ENCODE measurements at places on chromosomes 7 and 10.

DNA sequence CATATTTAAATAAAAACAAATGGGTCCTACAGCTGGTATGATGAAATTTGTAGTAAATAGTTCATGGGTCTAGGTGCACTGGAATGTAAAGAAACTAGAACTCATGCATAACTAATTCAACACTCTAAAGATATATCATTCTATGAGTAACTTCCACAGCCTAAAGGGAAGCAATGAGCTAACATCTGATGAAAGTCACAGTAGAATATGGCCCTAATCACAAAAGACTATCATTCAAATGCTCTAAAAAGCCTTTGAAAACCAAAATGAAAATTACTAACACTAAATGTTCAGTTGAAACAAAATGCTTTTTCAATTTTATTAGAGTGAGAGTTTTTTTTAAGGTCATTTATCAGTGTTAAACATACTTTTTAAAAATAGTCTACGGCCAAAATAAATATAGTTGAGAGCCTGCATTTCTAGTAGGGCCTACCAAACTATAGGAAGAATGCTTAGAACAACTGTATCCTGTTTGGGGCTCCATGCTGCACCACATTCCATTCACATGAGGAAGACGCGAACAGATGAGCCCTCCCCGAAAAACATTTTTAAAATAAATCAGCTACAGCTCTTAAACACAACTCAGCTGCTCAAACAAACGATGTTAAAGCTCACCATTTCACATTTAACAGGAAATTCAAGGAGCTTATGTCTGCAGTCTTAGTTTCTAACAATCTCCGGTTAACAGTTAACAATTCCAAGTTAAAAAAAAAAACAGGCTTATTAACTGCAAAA is 134.5 kb downstream of the NRBF2 start:
- peak; percentile 21 for DNase-seq

DNA sequence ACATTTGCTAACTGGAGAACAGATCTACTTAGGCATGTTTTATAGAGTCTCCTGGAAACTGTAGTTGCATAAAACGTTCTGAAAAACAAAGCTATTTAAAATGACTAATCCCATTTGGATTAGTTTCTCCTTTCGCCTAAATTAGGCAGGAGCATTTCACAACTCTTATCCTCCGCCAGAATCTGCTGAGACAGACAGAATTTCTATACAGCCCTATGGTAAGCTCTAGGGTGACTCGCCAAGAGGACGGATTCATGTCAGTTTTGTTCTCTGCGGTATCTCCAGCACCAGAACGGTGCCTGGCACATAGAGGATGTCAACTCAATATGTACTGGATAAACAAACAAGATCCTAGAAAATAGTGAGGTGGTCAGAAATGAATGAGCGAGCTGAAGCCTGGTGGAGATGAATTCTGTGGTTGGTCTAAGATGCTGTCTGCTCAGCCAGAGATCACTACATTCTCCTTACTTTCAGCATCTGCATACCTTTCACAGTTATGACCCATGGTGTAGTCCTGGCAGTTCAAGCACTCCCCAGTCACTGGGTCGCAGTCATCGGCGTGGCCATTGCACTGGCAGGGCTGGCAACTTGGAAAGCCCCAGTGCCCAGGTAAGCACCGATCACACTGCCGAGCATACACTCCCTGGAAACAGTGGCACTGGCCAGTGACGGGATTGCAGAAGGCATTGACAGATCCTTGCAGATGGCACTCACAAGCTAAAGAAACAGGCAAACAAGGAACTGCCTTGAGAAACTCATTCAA is 44.0 kb downstream of the LAMB1 start:
- no peak for DNase-seq

DNA sequence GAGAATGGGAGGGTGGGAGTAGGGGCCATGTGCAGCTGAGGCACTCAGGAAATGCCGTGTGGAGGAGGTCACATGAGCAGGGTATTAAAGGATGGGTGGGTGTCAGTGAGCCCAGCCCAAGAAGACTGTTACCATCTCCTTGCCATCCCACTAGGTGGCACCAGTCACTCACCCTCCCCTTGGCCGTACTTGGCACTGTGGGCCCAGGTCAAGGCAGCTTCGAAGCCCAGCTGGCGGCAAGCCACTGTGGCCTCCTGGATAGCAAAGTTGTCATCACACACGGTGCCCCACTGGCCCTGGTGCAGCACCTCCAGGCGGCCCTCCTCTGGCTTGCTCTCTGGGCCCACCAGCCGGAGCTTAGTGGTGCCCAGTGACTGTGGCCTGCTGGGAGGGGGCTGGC is 5.4 kb downstream of the LOXL4 start:
- no peak for DNase-seq

DNA sequence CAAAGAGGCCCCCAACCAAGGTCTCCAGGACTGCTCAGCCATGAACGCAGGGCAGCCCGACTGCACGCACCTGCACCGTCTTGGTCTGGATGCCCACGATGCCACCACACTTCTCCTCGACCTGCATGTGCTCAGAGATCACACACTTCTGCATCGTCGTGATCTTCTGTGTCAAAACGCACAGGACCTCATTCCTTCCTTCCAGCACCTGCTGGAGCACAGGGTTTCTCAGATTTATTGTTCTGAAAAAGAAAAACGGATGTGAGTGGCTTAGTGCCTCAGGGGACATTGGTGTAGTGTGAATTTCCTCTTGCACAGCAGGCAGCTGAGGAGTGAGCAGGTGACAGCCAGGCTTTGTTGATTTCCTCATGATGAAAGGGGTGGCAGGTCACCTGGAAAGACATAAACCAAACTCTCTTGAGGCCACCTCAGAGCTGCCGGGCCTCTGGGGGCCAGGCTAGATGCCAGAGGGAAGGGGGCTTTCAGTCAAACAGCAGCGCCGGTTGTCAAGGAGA is 38.2 kb downstream of the GSDME start:
- DNase-seq, result no peak

GRCh38 chr7:6389728-6390127 is 58.0 kb downstream of the DAGLB start:
- no peak for DNase-seq

DNA sequence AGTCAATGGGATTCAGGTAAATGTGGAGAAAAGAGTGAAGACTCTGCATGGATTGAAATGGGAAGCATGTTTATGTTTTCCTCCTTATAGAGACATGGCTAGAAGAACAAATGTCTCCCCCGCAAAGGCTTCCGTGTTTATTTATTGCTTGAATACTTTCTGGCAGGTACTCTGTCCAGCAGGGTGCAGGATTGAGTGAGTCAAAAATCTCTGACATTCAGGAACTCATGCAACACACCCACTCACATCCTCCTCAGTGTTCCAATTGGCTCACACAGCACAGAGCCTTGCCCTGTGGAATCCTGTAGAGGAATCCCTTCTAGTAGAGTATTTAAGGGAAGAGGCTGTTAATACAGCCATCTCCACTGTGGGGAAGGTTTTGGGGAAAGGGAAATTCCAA is 290.3 kb upstream of the VWC2 start:
- peak; percentile 5 for DNase-seq

GRCh38 chr7:2034291-2035201 is 198.2 kb downstream of the MAD1L1 start:
- no peak for DNase-seq

DNA sequence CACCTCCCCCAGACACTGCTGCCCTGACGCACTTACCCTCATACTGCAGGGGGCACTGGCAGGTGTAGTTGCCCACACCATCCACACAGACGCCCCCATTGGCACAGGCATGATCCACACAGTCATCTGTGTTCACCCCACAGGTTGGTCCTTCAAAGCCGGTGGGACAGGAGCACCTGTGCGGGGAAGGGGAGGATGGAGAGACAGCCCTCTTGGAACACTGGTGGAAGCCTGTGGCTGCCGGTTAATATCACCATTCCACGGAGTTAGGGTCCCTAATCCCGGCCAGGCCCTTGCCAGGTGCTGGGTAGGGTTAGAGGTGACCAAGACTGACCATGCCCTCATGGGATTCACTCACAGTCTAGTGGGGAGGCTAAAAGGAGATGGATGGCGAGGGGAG is 171.8 kb downstream of the SLIT1 start:
- DNase-seq, result no peak

DNA sequence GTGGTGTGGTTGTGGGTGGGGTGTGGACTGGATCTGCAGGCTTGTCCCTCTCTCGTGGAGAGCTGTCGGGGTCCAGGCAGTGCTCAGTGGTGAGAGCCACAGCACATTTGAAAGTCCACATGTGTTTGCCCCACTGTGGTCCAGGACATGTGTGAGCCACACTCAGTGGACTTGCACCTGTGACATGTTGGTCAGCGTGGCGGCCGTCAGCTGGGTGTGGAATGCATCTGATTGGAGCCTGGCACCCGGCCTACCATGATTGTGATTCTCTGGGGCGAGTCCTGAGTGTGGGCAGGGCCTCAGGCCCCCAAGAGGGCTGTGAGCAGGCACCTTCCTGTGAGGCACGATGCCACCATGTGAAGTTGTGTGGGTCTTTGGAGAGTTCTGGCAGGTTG is 77.9 kb downstream of the DNAJB6 start:
- DNase-seq, result no peak

DNA sequence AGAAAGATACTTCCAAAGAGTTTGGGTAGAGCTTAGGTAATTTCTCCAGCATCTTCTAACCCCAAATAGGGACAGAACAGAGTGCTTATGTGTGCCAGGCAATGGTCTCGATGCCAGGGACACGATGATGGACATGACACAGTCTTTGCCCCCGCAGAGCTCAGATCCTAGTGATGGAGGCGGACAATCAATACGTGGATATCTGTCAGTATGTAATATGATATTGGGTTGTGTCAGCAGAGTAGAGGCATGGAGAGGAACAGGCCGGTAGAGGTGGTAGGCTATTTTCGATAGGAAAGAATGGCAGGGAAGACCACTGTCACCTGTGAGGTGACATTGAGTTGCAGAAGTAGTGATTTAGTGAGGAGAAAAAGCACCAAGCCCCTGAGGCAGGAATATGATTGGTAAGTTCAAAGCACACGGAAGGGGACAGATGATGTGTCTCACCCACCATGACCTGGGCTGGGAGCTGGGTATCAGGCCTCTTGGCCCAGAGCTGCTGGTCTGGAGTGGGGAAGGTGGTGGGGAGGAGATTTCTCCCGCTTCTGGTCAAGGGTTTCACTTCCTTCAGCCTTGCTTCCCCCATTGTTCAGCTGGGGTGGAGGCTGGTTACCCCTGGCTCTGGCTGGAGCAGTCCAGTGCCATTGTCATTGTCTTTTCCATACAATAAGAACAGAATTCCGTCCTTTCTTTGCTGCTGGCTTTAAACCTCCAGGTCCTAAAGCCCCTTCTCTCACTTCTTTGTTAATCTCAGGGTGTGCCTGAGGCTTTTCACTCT is 36.0 kb upstream of the SRGN start:
- peak; percentile 61 for DNase-seq

GRCh38 chr10:68492118-68492517 is 20.3 kb upstream of the DNA2 start:
- DNase-seq, result no peak

GRCh38 chr7:45033931-45034290 is 33.9 kb downstream of the CCM2 start:
- peak; percentile 29 for DNase-seq

- no peak for DNase-seq
Observed at GRCh38 chr7:121178869-121179497, 149.8 kb upstream of the WNT16 start.

DNA sequence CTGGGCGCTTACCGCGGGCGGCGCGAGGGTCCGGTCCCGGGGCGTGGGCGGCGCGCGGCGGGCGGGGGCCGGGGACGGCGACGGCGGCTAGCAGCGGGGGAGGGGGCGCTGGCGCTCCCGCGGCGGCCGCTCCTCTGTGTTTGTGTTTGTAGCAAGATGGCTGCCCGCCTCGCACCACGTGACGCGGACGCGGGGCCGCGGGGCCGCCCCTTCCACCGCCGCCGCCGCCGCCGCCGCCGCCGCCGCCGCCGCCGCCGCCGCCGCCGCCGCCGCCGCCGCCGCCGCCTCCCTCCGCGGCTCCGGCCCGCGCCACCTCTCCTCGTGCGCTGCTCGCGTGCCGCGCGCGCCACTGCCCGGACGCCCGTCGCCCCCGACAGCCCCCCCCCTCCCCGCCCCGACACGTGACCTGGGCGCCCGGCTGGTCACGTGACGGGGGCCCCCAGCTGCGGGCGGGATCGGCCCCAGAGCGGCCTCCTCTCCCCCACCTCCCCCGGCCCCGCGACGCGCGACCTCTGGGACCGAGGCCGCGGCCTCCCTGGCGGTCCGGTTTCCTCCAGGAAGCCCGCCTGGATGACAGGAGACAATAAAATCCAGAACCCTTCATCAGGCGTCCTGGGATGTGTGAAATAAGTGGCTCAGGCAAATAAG is at the start of gene GIGYF1:
TSS of gene GIGYF1 (minus strand) at position 153 of the 648 bp plus-strand sequence. CDS start 6,012 bp downstream, outside the sequence.
- DNase-seq, result peak; percentile 84

- DNase-seq, result no peak
Observed at GRCh38 chr10:126160571-126160970, 227.7 kb downstream of the ADAM12 start.

GRCh38 chr7:101137651-101138212 is 10.8 kb downstream of the SERPINE1 start:
- DNase-seq, result no peak

DNA sequence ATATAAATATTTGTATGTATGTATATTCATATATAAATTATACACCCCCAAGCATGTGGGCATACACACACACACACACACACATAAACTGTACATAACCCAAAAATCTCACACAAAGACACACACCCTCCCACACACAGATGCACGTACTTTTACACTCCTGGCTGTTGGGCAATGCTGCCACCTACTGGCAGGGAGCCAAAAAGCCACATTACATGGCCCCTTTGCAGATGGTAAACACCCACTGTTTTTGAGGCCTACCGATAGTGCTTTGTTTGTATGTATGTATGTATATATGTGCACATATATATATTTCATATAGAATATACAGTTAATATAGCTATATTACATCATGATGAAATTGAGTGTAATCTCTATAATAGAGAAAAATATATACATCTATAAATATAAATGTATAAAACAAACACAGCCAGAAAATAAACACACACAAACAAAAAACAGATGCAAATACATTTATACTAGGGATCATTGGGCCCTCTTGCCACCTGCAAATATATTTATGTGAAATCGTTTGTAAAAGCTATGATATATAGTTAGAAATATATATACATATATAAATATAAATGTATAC is 120.1 kb upstream of the ACBD5 start:
- DNase-seq, result peak; percentile 86

GRCh38 chr10:55786461-55787050 is 574.5 kb downstream of the ZWINT start:
- no peak for DNase-seq

DNA sequence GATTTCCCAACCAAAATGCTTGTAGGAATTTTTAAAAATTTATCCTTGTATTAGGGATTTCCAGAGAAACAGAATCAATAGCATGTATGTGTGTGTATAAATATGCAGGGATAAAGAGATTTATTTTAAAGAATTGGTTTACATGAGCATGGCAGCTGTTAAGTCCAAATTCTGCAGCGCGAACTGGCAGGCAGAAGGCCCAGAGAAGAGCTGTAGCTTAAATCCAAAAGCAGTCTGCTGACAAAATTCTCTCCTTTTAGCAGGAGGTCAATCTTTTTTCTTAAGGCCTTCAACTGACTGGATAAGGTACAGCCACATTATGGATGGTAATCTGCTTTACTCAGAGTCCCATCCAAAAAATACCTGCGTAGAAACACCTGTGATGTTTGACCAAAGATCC is 42.0 kb downstream of the PRR15 start:
- DNase-seq, result no peak

All from HAP-1 (cell line).